Fibroblast of the aortic adventitia (primary cell): ENCODE measurements at places on chromosomes 6 and 20. TPM values are rescaled to one million over a fixed set of nuclear protein-coding genes. Genes with fewer than 3 reads are reported as not detected.

The CDYL gene
- 25.8 and 48.4 TPM in 2 replicates for total RNA-seq

The GSTA1 gene
- total RNA-seq, result not detected in 2 replicates

The PCSK2 gene
- not detected in 2 replicates for total RNA-seq

The PTK6 gene
- not detected in 2 replicates for total RNA-seq

The PLCB1 gene
- total RNA-seq, result 39.2 and 46.5 TPM in 2 replicates

The DYNLRB1 gene
- total RNA-seq, result 30.0 and 144 TPM in 2 replicates

The UNC5CL gene
- 0.74 TPM in 1 of 2 replicates, not detected in the other for total RNA-seq

The HSPA1L gene
- 1.4 and 2.4 TPM in 2 replicates for total RNA-seq
